Aortic smooth muscle cell (primary cell): ENCODE measurements at places on chromosomes 3 and 15. TPM values are rescaled to one million over a fixed set of nuclear protein-coding genes. Genes with fewer than 3 reads are reported as not detected.

ARL6 gene
- total RNA-seq = 8.2 and 12.0 TPM in 2 replicates

OR5H1 gene
- total RNA-seq = not detected in 2 replicates

TLR9 gene
- under 0.01 TPM in 1 of 2 replicates, not detected in the other for total RNA-seq

C3orf85 gene
- total RNA-seq = not detected in 2 replicates

AADACL2 gene
- total RNA-seq = not detected in 2 replicates

TNIK gene
- 28.9 and 48.9 TPM in 2 replicates for total RNA-seq

B3GALNT1 gene
- total RNA-seq = 30.3 and 30.9 TPM in 2 replicates

FBXL2 gene
- 8.2 and 12.9 TPM in 2 replicates for total RNA-seq

LRIG1 gene
- 84.4 and 131 TPM in 2 replicates for total RNA-seq

BCL2A1 gene
- 0.12 and 0.26 TPM in 2 replicates for total RNA-seq

ZNF660 gene
- 1.1 and 1.5 TPM in 2 replicates for total RNA-seq
